ENCODE measurements at places on chromosomes 5 and 9.
A peak's percentile ranks its signal among the peaks of the same experiment; 100 is the strongest.

GRCh38 chr9:76394195-76394959, at the start of gene RFK:
RFK (minus strand) TSS chr9:76394426; CDS start chr9:76394171, 255 bp downstream.
- peak; percentile 96 for DNase-seq

GRCh38 chr9:99859243-99859980, 37.7 kb downstream of the NR4A3 start:
- DNase-seq: no peak

GRCh38 chr9:5698810-5699556, 70.1 kb downstream of the RIC1 start:
- DNase-seq: no peak

DNA sequence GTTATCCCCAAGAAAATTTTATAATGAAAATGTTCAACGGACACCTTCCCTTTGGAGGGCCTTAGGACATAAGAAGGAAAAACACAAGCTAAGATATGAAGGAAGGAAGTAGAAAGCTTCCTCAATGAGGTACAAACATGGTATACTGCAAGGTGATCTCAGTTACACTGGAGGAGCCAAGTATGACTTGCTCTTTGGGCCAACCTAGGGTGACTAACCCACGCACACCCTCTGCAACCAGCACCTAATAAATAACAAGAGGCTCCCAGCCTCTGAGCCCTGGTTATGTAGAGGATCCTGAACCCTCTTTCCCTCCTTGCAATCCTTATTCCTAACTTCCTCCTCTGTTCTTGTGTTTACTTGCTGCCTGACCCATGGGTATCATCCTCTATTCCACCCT, 38.3 kb upstream of the KCNV2 start:
- DNase-seq: no peak

DNA sequence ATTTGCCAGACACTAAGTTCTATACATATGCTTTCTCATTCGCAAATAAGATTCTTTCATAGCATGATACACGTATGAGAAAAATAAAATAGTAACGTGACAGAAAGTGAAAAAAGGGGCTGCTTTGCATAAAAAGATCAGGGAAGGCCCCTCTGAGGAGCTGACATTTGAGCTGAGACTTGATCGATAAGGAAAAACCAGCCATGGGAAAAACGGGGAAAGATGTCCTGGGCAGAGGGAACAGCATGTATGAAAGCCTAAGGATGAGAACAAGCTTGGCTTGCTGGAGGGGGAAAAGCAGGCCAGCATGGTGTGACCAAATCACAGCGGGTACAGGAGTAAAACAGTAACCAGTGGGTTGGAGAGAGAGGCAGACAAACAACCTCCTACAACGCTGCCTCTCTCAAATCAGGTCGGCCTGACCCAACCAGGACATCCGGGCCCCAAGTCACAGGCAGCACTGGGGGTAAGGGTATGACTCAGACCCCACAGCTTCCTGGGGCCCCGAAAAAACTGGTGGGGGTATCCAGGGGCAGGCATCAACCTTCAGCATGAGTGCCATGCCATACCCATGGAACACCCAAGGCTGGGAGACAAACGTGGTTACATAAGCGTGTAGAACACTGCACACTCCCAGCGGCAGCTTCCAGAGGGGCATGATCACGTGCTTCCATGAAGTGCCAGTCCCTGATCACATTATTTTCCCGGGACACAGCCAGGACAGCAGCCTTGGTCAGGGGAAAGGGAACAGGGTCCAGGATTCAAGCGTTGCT, 2.2 kb downstream of the TNIP1 start:
- no peak for DNase-seq

DNA sequence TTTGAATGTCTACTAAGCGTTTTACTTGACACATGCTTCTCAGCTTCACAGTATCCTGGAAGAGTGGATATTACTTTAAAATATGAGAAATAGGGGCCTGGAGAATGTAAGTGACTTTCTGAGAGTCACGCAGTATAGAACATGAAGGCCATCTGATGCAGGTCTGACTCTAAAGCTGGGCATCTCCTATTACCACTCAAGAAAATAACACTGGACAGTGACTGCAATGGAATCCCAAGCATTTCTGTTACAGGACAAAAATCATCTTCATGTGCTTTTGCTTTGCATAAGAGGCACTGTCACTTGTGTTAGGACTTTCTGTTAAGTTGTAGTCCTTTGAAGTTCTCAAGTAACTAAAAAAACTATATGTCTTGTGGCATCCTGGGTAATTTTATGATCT, 335.5 kb downstream of the FBXL7 start:
- no peak for DNase-seq

GRCh38 chr5:42321785-42322184, 101.5 kb upstream of the GHR start:
- DNase-seq: no peak

GRCh38 chr5:72232838-72233237, 87.2 kb downstream of the MRPS27 start:
- DNase-seq: no peak

GRCh38 chr9:35909274-35909673, at the start of gene SPAAR:
SPAAR (plus strand) TSS chr9:35909490; CDS start chr9:35910464, 974 bp downstream.
- no peak for DNase-seq

DNA sequence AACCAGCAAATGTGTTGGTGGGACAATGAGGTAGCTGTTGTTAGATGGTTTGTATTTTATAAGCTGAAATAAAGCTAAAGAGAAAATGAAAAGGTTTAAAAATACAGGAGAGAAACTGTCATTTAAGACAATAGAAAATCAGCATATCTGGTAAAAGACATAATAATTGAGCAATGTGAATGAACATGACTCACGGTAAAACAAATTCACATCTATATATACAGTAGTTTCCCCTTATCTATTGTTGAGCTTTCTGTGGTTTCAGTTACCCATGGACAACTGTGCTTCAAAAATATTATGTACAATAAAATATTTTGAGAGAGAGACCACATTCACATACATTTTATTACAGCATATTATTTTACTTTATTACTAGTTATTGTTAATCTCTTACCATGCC, 1649.8 kb downstream of the EFNA5 start:
- no peak for DNase-seq

DNA sequence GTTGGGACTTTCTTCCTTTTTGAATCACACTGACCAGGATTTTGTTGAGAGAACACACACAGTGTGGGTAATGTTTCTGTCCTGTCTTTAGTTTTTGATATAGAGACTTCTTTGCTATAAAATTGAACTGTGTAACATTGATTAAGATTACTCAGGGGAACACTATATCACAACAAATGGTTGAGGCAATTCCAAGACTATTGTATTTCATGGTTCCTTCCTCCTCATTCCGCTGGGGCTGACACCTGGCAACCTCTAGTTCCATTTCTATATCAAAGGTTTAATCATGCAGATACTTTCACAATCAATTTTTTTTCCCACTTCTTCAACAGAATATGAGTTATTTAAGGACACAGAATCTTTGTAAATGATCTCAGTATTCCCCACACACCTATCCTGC, 182.2 kb downstream of the TAF11L14 start:
- no peak for DNase-seq

GRCh38 chr9:32264170-32264864, 120.1 kb upstream of the ACO1 start:
- DNase-seq: no peak

DNA sequence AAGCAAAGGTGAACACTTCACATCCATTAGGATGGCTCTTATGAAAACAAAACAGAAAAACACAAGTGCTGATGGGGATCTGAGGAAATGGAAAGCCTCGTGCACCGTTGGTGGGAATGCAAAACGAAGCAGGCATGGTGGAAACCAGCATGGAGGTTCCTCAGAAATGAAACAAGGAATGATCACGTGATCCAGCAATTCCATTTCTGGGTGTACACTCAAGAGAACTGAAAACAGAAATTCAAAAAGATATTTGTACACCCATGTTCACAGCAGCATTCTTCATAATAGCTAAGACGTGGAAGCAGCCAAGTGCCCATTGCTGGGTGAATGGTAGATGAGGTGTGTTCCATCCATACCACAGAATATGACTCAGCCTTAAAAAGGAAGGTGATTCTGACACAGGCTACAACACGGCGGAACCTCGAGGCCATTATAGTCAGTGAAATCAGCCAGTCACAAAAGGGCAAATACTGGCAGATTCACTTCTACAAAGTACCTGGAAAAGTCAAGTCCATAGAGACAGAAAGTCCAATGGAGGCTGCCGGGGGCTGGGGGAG, 87.2 kb upstream of the RAPGEF1 start:
- DNase-seq: no peak

DNA sequence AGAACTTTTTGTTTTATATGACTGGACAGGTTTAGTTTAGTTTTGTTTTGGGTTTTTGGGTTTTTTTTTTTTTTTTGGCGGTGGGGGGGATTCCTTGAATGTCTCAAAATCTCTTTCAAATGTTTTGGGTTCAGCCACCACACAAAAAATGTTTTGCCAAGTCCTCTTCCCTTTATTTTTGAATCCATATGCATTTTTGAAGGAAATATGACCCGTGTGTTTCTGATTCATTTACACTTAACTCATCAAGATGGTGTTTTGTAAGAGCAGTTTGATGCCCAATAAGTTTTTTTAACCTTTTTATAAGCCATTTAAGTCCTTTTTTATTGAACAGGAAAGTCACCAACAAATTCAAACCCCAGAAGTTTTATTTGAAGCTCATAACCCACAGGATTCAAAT, 209.8 kb downstream of the CWC27 start:
- no peak for DNase-seq
